ENCODE measurements at places on chromosomes 11 and 22.

GRCh38 chr11:78940500-78941225 lies 366.0 kb upstream of the NARS2 start:
- no peak for DNase-seq

DNA sequence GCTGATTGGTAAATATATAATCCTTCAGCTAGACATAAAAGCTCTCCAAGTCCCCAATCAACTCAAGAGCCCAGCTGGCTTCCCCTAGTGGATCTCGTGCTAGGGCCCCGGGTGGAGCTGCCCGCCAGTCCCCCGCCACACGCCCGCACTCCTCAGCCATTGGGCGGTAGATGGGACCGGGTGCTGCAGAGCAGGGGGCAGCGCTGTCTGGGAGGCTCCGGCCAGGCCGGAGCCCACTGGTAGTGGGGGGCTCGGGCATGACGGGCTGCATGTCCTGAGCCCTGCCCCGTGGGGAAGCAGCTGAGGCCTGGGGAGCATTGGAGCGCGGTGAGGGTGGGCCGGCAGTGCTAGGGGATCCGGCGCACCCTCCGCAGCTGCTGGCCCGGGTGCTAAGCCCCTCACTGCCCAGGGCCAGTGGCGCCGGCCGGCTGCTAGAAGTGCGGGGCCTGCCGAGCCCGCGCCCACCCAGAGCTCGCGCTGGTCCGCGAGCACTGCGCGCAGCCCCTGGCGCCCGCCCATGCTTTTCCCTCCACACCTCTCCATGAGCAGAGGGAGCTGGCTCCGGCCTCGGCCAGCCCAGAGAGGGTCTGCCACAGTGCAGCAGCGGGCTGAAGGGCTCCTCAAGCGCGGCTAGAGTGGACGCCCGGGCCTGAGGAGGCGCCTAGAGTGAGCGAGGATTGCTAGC lies 1680.6 kb upstream of the RAG2 start:
- DNase-seq, result no peak

DNA sequence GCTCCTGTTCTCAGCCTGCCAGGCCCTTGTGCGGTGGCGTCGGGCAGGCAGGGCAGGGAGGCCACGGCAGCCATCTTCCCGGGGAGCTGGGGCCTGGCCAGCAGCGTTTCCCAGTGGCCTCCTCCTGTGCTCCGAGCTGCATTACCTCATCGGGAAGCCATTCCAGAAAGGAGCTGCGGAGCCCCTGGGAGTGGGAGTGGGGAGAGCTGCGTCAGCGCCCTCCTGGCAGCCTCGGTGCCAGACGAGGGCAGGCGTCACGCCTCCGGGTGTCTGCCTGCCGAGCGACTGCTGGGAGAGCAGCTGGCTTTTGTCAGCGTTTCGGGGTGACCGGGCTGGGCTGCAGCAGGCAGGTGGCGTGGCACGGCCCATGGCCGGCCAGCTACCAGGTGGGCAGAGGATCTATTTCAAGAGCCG lies 30.9 kb upstream of the WNT7B start:
- no peak for DNase-seq

DNA sequence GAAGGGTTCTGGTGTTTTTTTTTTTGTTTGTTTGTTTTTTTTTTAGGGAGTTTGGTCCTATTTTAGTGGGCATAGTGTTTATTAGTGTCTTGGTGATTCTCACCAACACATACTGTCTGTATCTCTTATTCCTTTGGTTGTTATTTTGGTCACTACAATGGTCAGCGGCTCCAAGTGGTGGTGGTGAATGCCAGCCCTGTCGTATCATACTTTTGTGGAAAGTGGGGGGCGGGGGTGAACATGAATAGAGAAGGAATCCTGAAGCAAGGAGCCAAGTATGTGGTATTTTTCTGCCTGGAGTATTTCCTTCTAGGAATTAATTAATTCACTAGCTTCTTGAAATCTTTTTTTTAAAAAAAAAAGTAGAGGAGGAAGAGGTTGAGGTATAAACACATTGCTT lies 79.6 kb downstream of the GRK3 start:
- DNase-seq, result no peak

DNA sequence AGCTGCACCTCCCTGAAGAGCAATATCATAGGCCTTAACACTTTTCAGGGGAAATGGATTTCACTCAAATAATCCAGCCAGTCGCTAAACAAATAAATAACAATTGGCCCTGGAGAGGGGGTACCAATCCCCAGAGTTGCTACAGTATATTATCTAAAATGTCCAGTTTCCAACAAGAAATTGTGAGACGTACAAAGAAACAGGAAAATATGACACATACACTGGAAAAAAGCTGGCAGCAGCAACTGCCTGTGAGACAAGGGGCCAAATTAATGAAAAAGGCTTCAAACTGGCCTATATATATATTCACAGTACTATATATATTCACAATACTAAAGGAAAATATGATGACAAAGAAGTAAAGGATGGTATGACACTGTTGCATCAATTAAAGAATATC lies 4.0 kb downstream of the NF2 start:
- no peak for DNase-seq

DNA sequence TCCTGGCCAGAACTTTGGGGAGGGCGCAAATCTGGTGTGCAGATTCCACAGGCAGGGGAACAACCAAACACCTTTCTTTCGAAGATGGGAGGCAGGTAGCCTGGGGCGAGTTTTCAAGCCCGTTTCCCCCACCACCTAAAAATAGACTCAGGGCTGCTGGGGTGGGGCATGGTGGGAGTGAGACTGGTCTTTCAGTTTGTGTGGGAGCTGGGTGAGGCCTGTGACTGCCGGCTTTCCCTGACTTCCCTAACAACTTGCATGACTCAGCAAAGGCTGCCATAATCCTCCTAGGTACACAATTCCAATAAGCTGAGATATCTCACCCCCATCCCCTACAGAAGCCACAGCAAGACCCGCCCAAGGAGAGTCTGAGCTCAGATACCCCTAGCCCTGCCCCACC lies 4.3 kb upstream of the OR5B12 start:
- DNase-seq, result no peak

- no peak for DNase-seq
Measured at GRCh38 chr22:33601062-33601461, 319.2 kb downstream of the LARGE1 start.

DNA sequence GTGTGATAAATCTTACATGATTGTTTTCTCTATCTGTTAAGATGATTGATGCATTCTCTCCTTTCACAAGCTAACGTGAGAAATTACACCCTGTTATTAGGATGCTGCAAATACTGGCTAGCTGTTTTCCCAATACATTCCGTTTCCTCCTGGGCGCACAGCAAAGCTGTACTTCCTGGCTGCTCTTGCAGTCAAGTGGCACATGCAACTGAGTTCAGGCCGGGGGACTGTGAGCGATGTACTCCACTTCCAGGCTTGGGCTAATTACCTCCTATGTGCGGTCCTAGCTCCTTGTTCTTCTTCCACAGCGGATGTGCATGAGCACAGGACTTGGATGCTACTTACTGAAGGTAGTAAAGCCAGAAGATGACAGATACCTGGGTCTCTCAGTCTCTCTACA lies 234.9 kb upstream of the SESN3 start:
- no peak for DNase-seq

- DNase-seq, result no peak
Measured at GRCh38 chr11:11981840-11982239, 26.6 kb downstream of the DKK3 start.

GRCh38 chr11:33674035-33674814 lies 26.4 kb downstream of the C11orf91 start:
- DNase-seq, result no peak

DNA sequence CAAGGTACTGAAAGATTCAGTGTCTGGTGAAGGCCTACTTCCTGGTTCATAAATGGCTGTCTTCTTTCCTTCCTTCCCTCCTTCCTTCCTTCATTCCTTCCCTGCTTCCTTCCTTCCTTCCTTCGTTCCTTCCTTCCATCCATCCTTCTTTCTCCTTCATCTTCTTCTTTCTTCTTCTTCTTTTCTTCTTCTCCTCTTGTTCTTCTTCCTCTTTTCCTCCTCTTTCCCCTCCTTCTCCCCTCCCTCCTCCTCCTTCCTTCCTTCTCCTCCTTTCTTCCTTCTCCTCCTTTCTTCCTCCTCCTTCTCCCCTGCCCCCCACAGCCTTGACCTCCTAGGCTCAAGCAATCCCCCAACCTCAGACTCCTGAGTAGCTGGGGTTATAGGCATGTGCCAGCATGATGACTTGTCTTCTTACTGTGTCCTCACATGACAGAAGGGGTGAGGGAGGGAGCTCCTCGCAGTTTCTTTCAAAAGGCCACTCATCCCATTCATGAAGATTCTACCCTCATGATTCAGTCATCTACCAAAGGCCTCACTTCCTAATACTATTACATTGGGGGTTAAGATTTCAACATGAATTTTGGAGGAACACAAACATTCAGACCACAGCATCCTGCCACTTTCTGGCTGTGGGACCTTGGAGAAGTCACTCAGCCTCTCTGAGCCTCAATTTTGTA lies 22.6 kb upstream of the CCDC134 start:
- no peak for DNase-seq

- no peak for DNase-seq
Measured at GRCh38 chr11:1532014-1532586, 40.0 kb downstream of the DUSP8 start.

GRCh38 chr22:47474895-47475294 lies 712.4 kb downstream of the TBC1D22A start:
- no peak for DNase-seq

DNA sequence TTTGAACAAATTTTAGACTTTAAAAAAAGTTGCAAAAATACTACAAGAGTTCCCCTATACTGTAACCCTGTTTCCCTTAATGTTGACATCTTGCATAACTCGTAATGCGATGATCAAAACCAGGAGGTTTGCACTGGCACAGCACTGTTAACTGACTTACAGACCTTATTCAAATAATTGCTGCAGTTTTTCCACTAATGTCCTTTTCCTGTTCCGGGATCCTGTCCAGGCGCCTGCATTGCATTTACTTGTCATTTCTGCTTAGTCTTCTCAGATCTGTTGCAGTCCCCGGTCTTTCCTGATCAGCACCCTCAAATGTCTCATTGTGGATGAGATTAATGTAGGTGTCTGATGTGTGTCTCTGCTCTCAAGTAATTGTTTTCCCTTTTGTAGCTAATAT lies 32.0 kb downstream of the APLP2 start:
- no peak for DNase-seq

- DNase-seq, result no peak
Measured at GRCh38 chr11:126992065-126992803, 8.3 kb downstream of the KIRREL3 start.

GRCh38 chr11:33694346-33695050 lies 6.1 kb downstream of the C11orf91 start:
- no peak for DNase-seq

DNA sequence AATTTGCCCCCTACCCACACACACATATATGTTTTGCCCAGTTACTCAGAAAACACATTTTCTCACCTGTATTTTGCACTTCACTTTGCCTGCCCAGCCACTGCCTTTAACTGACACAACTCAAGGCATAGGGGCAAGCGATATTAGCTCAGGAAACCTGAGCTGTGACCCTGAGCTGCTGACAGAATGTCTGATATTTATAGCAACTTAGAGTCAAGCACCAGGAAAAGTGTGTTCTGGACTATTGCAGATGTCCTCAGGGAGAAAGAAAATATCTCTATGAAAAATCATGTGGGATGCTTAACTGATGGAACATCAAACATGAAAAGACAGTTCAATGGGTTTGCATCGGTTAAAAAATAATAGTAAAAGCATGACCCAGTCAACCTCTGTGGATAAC lies 63.9 kb upstream of the SLC35C1 start:
- no peak for DNase-seq

DNA sequence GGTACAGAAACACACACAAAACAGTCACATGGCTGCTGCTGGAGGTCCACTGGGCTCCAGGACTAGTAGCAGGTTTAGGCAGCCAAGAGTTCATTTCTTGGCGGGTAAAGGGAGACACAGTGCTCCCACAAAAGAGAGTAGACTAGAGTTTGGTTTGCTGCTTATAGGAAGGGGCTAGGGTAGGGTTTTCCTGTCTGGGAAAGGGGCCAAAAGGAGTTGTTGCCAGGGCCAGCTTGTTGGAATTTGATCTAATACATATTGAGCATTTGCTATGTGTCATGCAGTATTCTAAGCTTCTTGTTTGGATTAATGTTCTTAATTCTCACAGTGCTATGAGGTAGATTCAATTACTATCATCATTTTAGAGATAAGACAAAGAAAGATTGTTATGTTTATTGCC lies 195.1 kb upstream of the PLET1 start:
- DNase-seq, result no peak

GRCh38 chr11:14255238-14255534 lies 103.8 kb downstream of the RRAS2 start:
- DNase-seq, result no peak

- DNase-seq, result no peak
Measured at GRCh38 chr11:23919455-23919854, 577.4 kb upstream of the LUZP2 start.

DNA sequence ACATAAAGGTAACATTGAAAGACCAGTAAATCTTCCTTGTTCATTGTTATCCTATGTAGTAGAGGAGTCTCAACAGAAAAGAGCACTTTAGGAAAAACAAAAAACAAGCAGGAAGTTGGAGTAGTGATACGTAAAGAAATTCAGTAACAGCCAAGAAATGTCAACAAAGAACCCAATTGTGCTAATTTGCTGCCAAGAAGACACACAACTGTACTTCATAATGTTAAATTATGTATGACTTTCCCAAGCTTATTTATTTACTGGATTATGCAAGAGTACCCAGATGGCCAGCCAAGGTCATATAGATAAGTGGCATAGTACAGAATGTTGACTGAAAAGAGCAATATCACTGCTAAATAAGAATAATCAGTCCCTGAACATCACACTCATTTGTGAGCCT lies 264.7 kb upstream of the CCDC179 start:
- no peak for DNase-seq

GRCh38 chr11:46669711-46670139 lies 30.7 kb downstream of the ARHGAP1 start:
- DNase-seq, result no peak

DNA sequence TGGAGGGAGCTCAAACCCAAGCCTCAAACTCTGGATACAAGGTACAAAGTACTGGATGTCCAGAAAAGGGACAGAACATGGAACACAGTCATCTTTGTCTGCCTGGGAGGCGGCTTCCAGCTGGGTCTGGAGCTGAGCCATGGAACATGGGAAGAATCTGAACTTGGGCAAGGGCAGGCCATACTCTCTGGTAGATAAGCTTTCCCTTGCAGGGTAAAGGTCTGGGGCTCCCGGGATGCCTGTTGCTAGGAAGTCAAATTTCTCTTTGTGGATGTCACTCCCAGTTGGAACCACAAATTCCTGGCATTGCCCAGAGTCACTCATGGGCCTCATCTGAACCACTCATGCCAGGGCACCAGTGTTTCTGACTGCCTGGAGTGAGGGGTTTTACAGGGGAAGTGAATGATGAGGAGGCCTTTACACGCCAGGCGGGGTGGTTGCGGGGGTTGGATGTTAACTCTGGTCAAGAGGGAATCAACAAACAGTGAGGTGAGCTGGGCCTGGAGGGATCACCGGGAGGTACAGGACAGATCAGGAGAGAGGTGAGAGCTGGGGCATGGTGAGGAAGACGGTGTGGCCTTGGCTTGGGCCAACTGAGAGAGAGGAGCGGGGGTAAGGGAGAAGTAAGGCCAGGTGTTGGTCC lies 5.7 kb downstream of the FTH1 start:
- DNase-seq, result no peak

DNA sequence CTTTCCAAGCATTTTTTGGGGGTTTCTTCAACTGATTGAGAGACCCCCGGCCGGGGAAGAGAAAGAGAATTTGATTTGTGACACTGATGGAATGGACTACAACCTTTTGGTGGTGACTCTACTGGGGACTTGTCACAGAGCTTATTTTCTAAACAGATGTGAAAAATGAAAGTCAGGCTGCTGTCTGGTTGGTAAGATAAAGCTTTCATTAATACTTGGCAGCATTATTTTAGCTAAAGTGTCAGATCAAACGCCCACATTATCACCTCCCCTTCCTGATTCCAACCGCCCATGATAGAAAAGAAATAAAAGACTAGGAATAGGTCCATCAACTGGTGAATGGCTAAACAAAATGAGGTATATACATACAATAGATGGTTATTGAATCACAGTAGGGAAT lies 45.6 kb upstream of the EHF start:
- DNase-seq, result no peak
